ENCODE measurements at places on chromosomes 6 and 20.

- DNase-seq = no peak
Observed at GRCh38 chr6:120564779-120565178, 769.5 kb downstream of the TBC1D32 start.

GRCh38 chr6:151850479-151851003, 43.1 kb downstream of the ESR1 start:
- DNase-seq = no peak

- DNase-seq = no peak
Observed at GRCh38 chr6:24856246-24856599, 57.5 kb upstream of the ARMH2 start.

DNA sequence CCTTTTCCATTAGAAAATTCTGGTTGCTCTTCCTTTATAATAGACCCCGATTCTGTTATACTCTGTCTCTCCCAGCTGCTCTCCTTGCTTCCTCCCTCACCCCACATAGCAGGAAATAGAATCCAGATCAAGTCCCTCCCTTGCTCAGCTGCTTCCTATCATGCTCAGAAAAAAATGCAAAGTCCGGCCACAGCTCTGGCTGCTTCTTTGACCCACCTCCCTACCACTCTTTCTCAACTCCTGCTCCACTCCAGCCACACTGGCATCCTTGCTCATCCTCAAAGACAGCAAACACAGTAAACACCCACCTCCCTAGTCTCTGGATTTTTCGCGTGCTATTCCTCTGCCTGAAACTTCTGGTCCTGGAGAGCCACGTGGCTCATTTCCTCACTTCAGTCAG, 9.1 kb upstream of the SLC22A16 start:
- no peak for DNase-seq

GRCh38 chr20:35735826-35736470, 6.1 kb downstream of the RBM39 start:
- DNase-seq = no peak

DNA sequence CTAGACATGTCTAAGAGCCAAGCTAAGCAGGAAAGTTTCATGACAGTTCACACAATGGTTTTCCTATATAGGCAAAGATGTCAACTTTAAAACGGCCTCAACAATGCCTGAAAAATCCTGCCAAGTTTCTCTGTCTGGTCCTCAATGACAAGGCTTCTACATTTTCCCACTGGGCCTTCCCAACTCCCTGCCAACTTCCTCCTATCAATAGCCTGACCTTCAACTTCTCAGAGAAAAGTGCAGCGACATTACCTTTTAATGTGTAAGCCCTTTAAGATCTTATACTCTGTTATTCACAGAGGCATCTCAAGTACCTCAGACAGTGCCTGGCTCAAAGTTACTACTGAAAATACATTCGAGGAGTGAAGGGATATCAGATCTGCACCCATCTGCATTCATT, 56.2 kb upstream of the BTBD3 start:
- DNase-seq = no peak

- DNase-seq = no peak
Observed at GRCh38 chr6:29201966-29202365, 31.3 kb downstream of the OR2J2 start.

DNA sequence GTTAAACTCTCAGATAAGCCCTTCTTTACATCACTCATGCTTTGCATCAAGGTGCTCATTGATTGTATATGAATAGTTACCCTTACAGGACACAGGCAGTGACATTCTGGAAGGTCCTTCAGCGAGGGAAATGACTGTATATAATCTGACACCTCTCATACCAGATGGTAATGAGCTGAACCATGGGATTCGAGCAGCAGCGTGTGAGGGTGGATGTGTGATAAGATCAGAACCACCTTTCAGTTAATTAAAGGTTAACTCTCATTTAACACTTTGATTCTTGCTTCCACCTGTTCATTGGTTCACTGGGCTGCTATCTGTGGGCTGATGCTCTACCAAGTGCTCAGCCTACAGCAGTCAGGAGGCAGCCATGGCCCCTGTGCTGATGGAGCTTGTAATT, 24.2 kb downstream of the NEDD9 start:
- no peak for DNase-seq

GRCh38 chr20:13839421-13840092, 54.7 kb downstream of the NDUFAF5 start:
- DNase-seq = no peak

GRCh38 chr20:63591786-63592355, 17.8 kb upstream of the HELZ2 start:
- no peak for DNase-seq

DNA sequence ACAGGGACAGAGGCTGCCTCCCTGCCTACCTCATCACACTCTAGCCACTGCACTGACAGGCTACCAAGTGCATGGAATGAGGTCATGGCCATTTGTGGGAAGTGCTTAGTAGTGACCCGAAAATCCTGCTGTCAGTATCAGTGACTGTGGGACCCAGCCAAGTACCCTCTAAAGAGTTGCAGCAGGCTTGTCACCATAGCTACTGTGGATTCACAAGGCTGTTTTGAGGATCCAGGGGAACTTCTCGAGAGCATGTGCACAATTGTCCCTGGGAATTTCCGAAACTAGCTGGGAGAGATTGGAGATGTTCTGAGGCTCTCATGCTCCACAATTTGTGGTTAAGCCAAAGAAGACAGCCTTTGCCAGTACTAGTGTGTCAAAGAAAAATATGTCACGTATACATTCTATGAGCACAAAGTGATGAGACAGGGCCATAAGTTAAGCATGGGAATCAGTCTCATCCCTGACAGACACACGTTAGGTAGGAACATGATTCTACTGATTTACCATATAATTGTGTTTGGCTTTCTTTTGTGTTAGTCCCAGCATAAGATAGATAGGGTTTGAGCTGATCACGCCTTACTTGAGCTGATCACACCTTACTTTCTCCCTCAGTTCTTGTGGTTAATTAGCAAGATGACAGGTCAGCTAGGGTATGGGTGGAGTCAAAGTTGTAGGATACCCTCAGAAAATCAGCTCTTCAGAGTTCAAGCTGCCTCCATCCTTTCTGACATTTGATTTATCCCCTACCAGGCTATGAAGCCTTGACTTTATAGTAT, 42.6 kb upstream of the TMEM170B start:
- DNase-seq = no peak

- no peak for DNase-seq
Observed at GRCh38 chr20:36173451-36173933, 19.0 kb downstream of the EPB41L1 start.

DNA sequence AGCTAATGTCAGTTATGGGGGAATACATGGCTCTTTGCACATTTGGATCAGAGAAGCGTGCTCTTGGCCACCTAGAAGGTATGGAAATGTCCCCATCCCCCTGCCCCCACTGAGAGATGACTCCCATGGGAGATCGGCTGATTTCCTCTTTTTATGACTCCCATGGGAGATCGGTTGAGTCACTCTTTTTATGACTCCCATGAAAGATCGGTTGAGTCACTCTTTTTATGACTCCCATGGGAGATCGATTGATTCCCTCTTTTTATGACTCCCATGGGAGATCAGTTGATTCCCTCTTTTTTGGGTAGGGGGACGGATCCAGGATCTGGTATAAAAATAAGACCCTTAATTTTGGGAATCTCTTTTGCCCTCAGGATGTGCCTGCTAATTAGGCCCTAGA, 10.3 kb upstream of the TAAR9 start:
- DNase-seq = no peak

DNA sequence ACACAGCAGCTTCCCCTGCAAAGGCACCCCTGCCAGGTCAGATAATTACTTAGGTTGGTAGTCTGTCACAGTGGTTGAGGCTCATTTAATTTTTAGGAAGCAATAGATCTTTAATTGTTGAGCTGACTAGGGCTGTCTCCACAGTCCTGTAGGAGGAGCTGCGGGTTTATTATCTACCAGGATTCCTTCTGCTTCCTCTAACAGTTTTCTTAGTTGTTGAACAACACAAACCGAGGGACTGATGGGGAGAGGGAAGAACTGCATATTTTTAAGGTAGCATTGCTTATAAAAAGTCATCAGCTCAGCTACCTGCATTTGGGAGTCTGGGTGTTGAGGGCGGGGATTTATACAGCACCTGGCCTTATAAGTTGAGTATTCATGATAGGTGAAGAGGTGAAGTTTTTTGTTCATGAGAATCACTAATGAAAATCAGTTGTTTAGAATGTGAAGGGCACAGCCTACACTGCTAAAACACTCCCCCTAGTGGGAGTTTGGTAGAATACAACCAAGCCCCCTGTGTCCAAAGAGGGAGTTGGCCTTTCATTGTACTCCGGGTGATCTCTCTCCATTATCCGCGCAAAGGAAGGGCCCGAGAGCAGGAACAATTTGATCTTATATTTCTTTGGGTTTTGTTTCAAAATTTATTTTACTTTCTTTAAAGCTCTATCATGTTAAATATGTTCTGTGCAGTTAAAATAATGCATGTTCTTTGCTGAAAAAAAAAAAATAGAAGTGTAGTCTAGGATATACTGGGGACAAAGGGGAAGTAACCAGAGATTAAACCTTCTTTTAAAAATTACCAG, 69.6 kb downstream of the SSR1 start:
- no peak for DNase-seq

DNA sequence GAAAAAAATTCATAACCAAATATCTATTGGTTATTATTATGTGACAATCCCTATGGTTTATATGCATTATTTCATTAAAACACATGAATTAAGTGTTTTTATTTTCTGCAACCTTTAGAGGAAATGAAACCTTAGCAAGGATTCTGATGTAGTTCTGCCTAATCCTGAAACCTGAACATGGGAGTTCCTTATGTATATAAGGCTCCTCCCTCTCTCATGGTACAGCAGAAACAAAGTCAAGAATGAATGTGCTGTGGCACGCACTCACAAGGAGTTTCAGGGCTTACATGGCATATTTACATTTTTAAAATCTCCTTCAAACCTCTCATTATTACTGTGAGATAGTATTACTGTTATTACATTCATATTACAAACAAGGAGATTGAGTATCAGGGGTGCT, 426.4 kb upstream of the CITED2 start:
- no peak for DNase-seq

DNA sequence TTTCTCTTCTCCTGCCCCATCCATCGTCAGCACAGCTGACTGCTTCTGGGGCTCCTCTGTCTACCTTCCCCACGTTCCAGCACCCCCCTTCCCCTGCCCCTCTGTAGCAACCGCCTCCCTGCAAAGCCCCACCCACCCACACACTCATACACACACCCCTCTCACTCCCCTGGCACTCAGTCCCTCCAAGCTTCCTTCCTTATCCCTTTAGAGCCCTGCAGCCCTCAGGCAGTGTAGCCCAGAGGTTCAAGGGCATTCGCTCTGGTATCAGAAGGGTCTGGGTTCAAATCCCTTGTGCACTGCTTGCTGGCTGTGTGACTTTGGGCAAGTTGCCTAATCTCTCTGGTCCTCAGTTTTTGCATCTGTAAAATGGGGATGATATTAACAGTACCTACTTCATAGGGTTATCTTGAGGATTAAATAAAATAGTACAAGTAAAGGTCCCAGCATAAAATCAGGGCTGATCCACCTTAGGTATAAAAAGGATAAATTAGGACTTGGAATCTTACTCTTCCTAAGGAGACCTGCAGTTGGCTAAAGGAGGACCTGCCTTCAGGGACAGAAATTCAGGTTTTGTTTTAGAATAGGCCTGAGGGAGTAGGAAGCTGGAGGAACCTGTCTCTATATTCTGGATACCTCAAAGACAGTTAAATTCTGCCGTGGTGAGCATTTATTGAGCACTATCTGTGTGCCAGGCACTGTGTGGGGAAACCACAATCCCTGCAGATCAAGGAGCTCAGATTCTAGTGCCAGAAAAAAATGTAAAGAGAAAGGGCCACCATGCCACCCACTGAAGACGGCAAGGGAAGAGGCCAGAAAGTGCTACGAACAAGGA, 94.1 kb downstream of the SNX5 start:
- DNase-seq = no peak

GRCh38 chr6:98358173-98358572, 476.2 kb upstream of the POU3F2 start:
- DNase-seq = no peak

GRCh38 chr20:57587989-57588377, 27.1 kb downstream of the PCK1 start:
- no peak for DNase-seq

DNA sequence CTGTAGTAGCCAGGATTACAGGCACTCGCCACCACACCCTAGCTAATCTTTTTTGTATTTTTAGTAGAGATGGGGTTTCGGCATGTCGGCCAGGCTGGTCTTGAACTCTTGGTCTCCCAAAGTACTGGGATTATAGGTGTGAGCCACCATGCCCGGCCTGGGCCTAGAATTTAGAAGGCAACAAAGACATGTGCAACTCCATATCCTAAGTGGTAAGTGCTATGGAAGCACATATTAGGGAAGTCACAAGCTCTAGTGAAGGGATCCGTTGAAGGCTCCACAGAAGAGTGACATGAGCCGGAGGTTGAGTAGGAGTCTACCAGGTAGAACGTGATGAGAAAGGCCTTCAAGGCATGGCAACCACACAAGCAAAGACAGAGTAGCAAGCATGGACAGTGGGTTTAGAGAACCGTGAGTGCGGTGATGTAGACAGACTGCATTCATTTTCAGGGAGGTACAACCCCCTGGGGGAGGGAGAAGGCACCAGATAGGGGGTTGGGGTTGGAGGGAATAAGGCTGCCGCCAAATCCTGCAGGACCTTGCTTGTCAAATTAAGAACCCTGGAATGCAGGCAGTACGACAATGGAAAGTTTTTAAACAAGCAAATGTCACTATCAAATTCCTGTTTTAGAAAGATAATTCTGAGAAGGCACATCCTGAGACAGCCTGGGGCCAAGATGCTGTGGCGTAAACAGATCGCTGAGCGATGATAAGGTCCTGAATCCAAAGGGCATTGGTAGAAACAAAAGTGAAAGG, 50.2 kb downstream of the ARHGAP18 start:
- DNase-seq = no peak

DNA sequence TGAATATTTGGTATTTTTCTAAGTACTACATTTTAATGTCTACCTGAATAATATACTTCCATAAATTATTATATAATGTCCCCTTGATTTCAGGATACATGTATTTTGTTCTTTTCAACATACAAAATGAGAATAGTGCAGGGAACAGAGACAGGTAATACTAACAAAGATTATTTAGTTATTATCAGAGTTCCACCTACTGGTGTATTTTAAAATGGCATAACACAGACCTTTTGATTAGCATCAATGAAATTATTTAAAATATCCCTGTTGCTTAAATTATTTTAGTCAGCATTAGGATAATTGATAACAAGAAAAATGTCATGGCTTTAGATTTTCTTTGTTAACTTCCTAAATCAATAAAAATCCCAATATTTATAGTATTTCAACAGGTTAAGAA, 184.0 kb downstream of the PRDM13 start:
- DNase-seq = no peak

DNA sequence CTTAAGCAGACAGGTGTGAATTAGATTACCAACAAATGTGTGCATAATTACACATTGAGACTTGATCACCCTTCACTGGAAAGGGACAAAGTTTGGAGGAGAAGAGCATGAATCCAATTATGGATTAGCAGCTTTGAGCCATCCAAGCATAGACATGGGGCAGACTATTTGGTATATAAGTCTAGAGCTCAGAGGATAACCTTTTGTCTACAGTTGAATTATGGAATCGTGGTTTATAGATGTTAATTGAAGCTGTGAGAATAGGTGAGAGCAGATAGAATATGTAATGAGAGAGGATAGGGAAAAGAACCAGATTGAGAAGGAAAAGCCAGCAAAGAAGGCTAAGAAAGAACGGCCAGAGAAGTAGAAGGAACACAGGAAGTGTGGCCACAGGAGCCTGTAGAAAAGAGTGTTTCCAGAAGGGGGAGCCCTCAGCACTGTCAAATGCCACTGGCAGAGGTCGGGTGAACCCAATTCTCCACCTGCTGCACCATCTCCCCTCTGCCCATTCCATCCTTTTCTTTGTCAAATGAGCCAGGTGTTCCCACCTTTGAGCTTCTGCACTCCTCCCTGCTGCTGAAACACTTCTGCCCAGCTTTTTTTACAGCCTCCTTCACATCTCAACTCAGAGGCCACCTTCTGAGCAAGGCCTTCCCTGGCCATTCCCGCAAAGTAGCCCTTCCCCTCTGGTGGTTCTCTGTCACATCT, 7.3 kb downstream of the DNTTIP1 start:
- DNase-seq = no peak
